GOT3 (cell line): ENCODE measurements at places on chromosomes 4 and X.

DNA sequence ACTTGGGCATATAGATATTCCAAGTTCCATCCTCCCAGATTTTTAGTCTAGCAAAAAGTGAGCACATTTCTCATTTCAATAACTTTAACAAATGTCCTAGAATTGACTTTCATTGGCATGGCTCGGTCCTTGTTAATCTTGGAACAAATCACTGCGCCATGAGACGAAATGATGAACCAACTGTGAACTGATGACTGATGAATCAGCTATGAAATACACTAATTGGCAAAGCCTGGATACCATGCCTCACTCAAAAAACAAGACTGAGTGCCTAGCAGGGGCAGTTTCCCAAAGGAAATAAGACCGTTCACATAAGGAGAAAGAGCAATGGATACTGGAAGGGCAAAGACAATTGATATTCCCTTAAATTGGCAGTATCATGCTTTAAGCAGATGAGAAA lies 248.6 kb upstream of the VEGFC start:
- DNase-seq: no peak

DNA sequence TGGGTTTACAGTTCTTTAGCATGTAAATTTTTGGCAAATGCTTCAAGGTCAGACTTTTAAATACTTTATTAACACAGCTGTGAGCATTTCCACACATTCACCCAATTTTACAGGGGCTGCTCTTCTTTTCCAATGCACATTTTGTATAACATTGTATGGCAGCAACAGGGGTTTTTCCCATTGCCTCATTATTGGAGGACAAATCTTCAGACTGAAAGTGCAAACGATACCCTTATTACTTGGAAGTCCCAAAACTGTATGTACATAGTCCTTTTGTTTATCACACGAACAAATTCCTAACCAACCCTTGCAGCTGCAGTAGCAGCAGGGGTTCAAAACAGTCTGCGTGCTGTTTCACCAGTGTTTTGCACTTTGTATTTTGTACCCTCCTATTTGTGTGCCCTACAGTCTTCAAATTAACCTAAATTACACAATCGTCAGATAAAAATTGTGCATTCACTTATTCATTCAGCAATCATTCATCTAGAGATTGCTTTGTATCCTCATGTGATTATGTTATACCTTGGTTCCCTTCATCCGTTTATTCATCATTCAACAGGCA lies 330.7 kb upstream of the RASGEF1B start:
- DNase-seq: no peak

- DNase-seq: no peak
Measured at GRCh38 chr4:123554801-123555232, 158.2 kb downstream of the SPRY1 start.

DNA sequence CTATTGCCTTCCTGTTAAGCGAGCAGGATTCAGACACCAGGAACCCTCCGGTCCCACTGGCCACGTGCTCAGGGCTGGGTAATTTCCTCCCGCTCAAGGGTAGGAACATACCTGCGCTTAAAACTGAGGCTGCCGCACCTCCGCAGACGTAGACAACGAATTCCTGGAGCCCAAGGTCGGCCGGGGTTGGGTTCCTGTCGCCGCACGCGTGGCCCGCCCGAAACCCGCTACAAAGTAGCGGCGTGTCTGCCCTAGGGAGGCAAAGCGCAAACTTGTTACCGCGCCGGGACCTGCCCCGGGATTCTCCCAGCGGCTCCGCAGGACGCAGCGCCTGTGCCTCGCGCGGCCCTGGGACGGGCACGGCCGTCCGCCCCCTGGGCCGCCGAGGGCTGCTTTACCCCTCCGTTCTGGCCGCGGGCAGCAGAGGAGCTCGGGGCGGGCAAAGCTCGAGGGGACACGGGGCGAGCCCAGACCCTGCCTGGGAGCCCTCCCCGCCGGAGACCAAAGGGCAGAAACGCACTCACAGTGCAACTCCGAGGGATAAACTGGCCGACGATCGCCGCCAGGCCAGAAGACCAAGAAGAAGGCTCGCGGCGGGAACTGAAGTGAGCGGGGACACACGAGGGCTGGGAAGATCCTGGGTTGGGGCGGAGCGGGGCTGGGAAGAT lies at the start of gene ERVMER34-1:
Gene ERVMER34-1, minus strand, starts transcription at position 607 of the 668 bp plus-strand sequence. CDS start 5,905 bp downstream, outside the sequence.
- no peak for DNase-seq

GRCh38 chr4:99856166-99856565 lies 38.1 kb downstream of the LAMTOR3 start:
- no peak for DNase-seq

- DNase-seq: no peak
Measured at GRCh38 chr4:171639540-171639939, 173.7 kb upstream of the GALNTL6 start.

DNA sequence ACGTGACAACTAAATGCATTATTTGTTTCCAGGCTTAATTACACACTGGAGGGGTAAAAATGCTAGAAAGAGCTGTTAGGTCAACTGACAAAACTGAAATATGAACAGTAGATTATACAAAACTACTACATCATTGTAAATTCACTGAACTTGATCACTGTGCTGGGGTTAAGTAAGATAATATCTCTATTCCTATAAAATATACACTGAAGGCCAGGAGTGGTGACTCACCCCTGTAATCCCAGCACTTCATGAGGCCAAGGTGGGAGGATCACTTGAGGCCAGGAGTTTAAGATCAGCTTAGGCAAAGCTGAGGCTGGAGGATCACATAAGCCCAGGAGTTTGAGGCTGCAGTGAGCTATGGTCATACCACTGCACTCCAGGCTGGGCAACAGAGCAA lies 31.8 kb upstream of the NKX6-1 start:
- DNase-seq: no peak
